ACHN (cell line): ENCODE measurements at places on chromosomes 2 and 18.

DNA sequence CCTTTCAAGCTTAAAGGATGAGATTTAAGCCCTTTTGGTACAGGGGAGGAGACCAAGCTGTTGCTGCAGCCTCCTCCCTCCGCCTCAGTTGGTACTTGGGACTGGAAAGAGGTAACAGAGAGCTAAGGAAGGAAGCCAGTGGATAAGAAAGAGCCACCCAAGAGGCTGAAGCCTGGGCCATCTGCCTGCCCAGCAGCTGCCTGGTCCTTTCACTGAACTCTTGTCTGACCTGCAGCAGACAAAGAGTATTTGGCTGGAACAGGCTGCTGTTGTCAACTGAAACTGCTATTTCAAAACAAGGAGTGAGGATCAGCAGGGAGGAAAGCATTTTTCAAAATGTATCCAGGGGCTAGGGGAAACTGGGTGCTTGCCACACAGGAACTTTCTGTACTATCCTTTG is 30.3 kb downstream of the TNS1 start:
- DNase-seq: no peak

- DNase-seq: peak; percentile 23
Measured at GRCh38 chr2:173972636-173973035, 7.5 kb upstream of the SP3 start.

GRCh38 chr2:116444256-116444872 is 1370.1 kb upstream of the DDX18 start:
- no peak for DNase-seq

DNA sequence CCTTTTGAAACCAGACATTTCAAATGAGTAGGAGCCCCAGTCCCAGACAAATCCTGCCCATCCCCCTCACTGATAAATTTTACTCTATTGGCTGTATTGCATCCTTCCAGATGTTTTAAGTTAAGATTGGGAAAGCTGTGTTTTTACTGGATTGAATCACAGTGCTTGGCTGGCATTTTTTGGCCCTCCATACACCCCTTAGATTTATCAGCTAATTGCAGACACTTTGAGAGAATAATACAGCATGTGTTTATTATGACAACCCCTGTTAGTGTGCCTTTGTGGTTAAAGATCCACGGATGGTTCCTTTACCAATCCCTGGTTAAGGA is 74.9 kb downstream of the ANTXR1 start:
- no peak for DNase-seq
